ENCODE measurements at places on chromosomes 7 and 10.
A peak's percentile ranks its signal among the peaks of the same experiment; 100 is the strongest.

GRCh38 chr7:2965745-2966270 is 77.9 kb downstream of the CARD11 start:
- H3K27ac ChIP-seq: no peak overlapping the region
- H3K36me3 ChIP-seq: peaks cover 8% of the 10 kb centered on the region
- no peak overlapping the region for H3K4me3 ChIP-seq
- no peaks in the 10 kb centered on the region for H3K4me1 ChIP-seq
- no peak for DNase-seq

DNA sequence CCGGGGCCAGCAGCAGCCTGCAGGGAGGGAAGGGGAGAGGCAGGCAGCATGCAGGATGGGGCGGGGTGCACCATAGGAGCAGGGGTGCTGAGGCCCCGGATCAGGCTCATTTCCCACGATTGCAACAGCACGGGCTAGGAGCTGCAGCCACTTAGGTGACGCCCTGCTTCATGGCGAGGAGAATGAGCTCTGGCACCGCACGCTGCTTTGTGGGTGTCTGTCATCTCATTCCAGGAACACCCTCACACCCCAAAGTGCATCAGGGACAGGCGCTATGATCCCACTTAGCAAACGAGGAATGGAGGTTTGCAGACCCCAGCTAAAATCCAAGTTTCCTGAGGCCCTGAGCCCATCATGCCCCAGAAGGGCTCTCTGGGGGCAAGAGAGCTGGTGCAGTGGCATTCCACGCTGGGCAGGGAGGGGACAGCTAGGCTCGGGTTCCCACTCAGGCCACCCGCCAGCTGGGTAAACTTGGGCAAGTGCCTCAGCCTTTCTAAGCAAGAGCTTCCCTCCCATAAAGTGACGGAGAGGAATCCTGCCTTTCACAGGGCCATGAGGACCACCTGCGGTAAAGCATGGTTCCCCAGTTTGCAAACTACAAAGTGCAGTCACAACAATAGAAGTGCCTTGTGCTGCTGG is 9.3 kb downstream of the KCNH2 start:
- peak overlapping the region; percentile 2 for H3K4me3 ChIP-seq
- peak; percentile 11 for DNase-seq
- H3K36me3 ChIP-seq: peaks cover 5% of the 10 kb centered on the region
- H3K27me3 ChIP-seq: peaks cover 11% of the 10 kb centered on the region

DNA sequence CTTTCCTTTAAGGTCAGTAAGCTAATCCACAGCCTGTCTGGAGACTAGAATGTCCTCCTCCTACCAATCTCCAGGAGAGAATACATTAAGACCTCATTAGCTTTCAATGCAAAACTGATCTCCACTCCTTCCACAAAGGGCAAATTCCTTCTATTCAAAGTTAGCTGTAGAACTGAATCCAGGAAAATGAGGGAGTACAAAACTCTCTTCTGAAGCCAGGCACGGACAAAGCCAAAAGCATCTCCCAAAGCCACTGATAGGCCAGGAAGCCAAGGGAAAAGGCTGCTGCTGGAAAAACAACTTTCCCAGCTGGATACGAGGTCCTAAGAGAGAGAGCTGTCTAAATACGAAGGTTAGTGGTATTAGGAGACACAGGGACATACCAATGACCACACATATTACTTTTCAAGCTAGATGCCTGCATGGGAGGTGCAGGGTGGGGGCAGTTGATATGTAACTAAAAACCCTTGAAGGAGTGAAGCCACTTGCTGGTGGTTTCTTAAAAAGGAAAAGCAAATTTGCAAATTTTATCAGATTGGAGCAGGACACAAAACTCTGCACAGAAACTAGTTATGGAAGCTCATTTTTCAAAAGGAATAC is 43.6 kb downstream of the MKX start:
- H3K4me1 ChIP-seq: peaks cover 31% of the 10 kb centered on the region
- DNase-seq: no peak
- H3K27ac ChIP-seq: no peak overlapping the region
- no peaks in the 10 kb centered on the region for H3K36me3 ChIP-seq

- H3K36me3 ChIP-seq: no peaks in the 10 kb centered on the region
- peaks cover 10% of the 10 kb centered on the region for H3K27me3 ChIP-seq
- H3K4me3 ChIP-seq: no peak overlapping the region
- no peak for DNase-seq
- H3K27ac ChIP-seq: no peak overlapping the region
Observed at GRCh38 chr10:71706216-71707121, 13.1 kb downstream of the C10orf105 start.

GRCh38 chr10:18098201-18098600 is 42.0 kb upstream of the CACNB2 start:
- no peak overlapping the region for H3K4me3 ChIP-seq
- H3K4me1 ChIP-seq: peaks cover 5% of the 10 kb centered on the region
- no peaks in the 10 kb centered on the region for H3K27me3 ChIP-seq
- no peaks in the 10 kb centered on the region for H3K36me3 ChIP-seq
- DNase-seq: no peak
- no peak overlapping the region for H3K27ac ChIP-seq

DNA sequence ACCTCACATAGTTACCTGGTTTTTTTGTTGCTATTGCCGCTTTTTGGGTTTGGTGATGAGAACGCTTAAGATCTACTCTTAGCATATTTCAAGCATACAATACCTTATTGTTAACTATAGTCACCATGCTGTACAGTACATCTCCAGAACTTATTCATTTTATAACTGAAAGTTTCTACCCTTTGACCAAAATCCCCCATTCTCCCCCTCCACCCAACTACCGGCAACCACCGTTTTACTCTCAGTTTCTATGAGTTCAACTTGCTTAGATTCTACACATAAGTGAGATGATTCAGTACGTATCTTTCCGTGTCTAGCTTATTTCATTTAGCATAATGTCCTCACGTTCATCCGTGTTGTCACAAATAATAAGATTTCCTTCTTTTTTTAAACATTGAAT is 86.7 kb upstream of the IL6 start:
- peaks cover 27% of the 10 kb centered on the region for H3K36me3 ChIP-seq
- DNase-seq: no peak
- no peak overlapping the region for H3K4me3 ChIP-seq
- H3K4me1 ChIP-seq: no peaks in the 10 kb centered on the region

GRCh38 chr10:44937196-44938005 is 22.2 kb upstream of the RASSF4 start:
- H3K27ac ChIP-seq: no peak overlapping the region
- H3K27me3 ChIP-seq: peaks cover 3% of the 10 kb centered on the region
- DNase-seq: no peak
- H3K4me3 ChIP-seq: no peak overlapping the region
- H3K4me1 ChIP-seq: no peaks in the 10 kb centered on the region
- H3K36me3 ChIP-seq: peaks cover 8% of the 10 kb centered on the region

GRCh38 chr10:64067009-64067606 is 545.9 kb downstream of the REEP3 start:
- no peaks in the 10 kb centered on the region for H3K36me3 ChIP-seq
- no peak overlapping the region for H3K4me3 ChIP-seq
- no peaks in the 10 kb centered on the region for H3K4me1 ChIP-seq
- peaks cover 2% of the 10 kb centered on the region for H3K27me3 ChIP-seq
- no peak for DNase-seq
- H3K27ac ChIP-seq: no peak overlapping the region

GRCh38 chr10:50624413-50624865 is 683 bp upstream of the SGMS1 start:
- H3K27me3 ChIP-seq: peaks cover 19% of the 10 kb centered on the region
- peak; percentile 99 for DNase-seq
- H3K27ac ChIP-seq: peak overlapping the region; percentile 95
- peak overlapping the region; percentile 89 for H3K4me3 ChIP-seq
- H3K4me1 ChIP-seq: peaks cover 17% of the 10 kb centered on the region

DNA sequence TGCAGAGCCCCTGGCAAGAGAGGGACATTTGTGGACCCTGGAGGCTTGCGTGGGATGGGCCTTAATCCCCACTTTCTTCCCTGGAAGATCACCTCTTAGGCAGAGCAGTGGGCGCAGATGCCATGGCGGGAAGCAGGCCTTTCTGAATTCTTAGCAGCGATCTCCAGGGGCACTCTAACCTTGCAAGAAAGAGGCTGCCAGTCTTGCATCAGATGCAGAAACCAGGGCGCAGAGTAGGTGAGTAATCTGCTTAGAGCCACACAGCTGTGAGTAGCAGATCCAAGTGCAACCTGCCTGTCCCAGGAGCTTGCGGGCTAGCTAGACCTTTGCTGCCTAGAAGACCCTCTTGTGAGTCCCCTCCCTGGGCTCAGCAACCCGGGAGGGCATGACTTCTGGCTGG is 40.0 kb downstream of the KCTD7 start:
- peaks cover 2% of the 10 kb centered on the region for H3K27me3 ChIP-seq
- H3K4me3 ChIP-seq: no peak overlapping the region
- H3K4me1 ChIP-seq: peaks cover 18% of the 10 kb centered on the region
- peaks cover 4% of the 10 kb centered on the region for H3K36me3 ChIP-seq

DNA sequence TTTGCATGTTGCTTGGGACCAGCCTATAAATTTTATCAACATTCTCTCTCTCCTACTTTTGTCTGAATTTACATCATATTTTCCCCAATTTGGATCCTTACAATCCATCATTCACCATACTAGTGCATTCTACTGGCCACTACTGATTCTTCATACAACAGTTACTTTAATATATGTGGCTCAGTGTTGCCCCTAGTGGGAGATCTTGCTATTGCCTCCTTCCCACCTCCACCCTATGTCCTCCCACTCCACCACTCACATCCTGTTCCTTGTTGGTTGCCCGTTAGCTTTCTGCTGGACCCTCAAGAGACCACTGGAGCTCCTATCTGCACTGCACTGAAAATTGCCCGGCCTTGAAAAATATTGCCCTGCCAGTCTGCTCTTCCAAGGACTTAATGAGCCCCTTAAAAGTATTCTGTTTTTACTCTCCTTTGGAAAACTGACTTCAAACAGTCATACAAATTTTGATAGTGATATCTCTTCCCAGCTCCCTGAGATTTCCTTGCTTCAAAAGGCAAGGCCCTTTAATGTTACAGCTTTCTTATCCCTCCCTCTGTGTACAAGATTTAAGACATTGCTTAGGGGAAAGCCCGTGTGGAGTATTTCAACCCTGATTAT is 243.2 kb upstream of the TMEM229A start:
- peak; percentile 60 for DNase-seq
- H3K4me3 ChIP-seq: no peak overlapping the region
- H3K27ac ChIP-seq: no peak overlapping the region
- H3K36me3 ChIP-seq: no peaks in the 10 kb centered on the region

DNA sequence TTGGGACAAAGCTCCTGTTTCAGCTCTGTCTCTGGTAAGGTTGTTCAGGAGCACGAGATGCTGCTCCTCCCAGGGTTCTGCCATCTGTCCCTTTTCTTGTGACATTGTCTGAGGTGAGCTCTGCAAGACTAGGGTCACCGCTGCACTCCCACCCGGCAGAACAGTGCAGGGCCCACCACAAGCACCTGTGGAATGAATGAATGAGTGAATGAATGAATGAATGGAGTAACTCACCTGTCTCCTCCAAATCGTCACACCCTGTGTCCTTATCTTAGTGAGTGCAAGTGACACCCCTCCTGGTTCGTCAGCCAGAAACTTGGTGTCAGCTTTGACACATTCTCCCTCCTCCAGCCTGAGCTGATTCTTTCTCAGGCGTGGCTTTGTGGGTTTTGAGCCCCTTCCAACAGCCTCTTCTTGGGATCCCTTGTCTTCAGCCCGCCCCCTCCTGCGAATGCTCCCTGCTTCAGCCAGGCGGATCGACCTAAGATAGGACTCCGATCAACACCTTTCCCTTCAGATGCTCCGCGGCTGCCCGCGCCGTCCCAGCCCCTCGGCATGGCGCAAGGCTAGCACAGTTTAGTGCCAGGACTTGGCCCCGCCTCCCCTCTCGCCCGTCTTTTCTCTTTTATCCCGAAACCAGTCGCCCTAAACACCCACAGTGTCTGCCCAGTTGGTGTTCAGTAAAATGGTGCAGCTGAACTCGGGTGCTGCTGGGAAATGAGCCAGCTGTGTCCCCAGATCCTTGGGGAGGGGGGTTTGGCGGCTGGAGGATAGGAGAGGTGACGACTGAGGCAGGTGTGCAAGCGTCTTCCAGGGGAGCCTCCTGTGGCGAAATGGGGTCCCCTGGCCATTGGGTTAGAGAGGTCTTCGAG is 89.3 kb downstream of the BEND7 start:
- peaks cover 35% of the 10 kb centered on the region for H3K4me1 ChIP-seq
- DNase-seq: peak; percentile 42
- no peaks in the 10 kb centered on the region for H3K36me3 ChIP-seq
- H3K4me3 ChIP-seq: peak overlapping the region; percentile 78
- peaks cover 8% of the 10 kb centered on the region for H3K27me3 ChIP-seq

DNA sequence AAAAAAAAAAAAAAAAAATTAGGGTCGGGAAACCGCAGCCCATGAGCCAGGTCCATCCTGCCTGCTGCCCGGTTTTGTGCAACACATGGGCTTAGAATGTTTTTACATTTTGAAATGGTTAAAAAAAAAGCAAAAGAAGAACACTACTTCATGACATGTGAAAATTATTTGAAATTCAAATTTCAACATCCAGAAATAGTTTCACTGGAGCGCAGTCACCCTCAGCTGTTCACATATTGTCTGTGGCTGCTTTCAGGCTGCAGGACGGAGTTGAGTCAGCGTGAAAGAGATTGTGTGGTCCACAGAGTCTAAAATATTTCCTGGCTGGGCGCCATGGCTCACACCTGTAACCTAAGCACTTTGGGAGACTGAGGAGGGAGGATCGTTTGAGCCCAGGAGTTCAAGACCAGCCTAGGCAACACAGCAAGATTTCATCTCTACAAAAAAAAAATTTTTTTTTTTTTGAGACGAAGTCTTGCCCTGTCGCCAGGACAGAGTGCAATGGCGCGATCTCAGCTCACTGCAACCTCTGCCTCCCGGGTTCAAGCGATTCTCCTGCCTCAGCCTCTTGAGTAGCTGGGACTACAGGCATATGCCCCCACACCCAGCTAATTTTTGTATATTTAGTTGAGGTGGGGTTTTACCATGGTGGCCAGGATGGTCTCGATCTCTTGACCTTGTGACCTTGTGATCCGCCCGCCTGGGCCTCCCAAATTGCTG is 63.9 kb upstream of the ECHDC3 start:
- DNase-seq: no peak
- no peaks in the 10 kb centered on the region for H3K36me3 ChIP-seq
- H3K27me3 ChIP-seq: peaks cover 2% of the 10 kb centered on the region
- no peak overlapping the region for H3K4me3 ChIP-seq
- H3K4me1 ChIP-seq: peaks cover 5% of the 10 kb centered on the region

DNA sequence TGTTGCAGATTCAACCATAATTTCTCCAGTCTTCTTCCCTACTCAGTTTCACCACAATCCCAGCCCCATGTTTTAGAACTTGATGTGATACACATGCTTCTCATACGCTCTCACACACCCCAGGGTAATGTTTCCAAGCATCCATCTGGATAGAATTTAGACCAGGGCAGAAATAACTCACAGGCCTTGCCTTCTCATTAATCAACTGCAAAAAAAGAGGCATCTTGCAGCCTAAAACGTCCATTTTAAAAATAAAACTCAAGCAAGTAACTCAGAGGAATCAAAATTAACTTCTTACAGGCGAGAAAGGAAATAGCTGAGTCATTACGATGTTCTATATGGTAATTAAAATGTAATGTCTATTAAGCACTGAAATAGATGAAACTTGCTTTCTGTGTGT is 127.2 kb upstream of the RSU1 start:
- H3K36me3 ChIP-seq: no peaks in the 10 kb centered on the region
- H3K4me1 ChIP-seq: peaks cover 6% of the 10 kb centered on the region

- peaks cover 29% of the 10 kb centered on the region for H3K4me1 ChIP-seq
- no peak overlapping the region for H3K27ac ChIP-seq
- H3K4me3 ChIP-seq: no peak overlapping the region
- H3K36me3 ChIP-seq: no peaks in the 10 kb centered on the region
- no peak for DNase-seq
Observed at GRCh38 chr7:101624246-101625001, 4.7 kb downstream of the MYL10 start.
